ELR (cell line): ENCODE measurements at places on chromosomes 1 and 21.

- DNase-seq: no peak
Observed at GRCh38 chr1:238232084-238232710, 341.5 kb upstream of the ZP4 start.

DNA sequence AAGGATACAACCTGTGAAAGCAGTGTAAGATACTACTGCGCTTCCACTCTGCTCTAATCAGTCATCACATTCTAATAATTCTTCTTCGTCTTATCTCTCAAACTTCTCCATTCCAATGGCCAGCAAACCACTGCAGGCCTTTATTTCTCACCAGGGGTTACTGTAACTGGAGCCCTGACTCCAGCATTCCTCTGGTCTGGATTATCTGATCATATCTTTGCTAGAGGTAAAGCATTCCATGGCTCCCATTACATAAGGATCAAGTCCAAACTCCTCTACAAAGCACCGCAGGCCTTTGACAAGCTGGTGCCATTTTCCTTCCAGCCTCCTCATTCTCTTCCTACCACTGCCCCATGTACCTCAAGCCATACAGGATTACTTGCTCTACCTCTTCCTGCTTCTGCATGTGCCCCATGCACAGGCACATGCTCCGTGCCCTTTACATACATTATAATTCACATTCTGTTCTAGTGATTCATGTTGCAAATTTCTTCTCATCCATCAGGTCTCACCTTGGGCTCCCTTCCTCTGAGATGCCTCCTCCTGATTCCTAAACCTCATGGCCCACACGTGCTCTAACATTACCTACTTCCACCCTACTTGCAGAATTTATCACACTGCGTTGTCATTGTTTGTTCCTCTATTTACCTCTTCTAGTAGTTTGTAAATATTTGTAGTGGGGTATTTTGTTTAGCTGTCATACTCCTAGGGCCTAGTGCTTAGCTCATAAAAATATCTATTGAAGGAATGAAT lies 9.3 kb upstream of the SERBP1 start:
- DNase-seq: no peak

DNA sequence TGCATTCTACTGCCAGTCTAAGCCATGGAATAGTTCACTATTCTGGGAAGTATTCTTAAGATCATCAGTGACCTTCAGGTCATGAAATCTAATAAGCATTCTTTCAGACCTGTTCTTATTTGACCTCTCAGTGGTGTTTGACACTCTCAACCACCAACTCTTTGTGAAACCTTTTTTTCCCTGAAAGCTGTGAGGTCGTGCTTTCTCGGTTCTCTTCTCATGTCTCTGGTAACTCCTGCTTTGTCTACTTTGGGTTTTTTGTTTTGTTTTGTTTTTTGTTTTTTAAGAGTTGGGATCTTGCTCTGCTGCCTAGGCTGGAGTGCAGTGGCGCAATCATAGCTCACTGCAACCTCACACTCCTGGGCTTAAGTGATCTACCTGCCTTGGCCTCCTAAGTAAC lies 56.3 kb downstream of the POU2F1 start:
- DNase-seq: no peak

GRCh38 chr1:110563089-110563488 lies 43.1 kb downstream of the KCNA2 start:
- DNase-seq: no peak

DNA sequence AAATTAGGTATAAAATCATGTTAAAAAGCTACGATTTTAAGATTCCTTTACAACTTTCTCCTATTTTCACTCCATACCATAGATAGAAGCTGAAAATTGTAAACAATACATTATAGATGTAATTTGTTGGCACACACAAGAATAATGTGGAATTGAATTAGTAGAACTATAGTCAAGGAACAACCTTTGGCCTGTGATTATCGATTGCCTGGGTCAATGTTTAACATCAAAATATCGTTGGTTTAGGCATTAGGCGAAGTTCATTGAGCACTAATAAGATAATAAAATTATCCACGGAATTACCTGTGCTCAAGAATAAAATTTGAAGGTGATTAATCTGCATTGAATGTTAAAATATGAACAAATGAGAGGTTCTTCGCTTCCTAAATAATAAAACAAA lies 455.1 kb upstream of the ZP4 start:
- DNase-seq: no peak

DNA sequence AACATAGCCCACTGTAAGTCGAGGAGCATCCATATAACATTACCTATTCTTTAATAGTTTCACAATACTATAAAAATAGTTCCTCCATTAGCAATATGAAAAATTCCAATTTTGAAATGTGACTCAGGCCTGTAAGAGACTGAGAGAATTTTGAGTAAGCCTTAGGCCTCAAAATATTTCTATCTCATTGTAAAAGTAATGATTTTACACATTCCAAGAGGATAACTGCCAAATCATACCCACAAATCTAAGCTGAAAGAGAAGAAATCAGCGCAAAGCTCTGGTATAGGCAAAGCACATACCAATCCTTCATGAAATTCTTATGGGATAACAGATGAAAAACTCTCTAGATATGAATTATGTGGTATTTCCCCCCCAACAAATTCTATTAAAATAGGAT lies 144.1 kb downstream of the CDC42BPA start:
- DNase-seq: peak; percentile 82

DNA sequence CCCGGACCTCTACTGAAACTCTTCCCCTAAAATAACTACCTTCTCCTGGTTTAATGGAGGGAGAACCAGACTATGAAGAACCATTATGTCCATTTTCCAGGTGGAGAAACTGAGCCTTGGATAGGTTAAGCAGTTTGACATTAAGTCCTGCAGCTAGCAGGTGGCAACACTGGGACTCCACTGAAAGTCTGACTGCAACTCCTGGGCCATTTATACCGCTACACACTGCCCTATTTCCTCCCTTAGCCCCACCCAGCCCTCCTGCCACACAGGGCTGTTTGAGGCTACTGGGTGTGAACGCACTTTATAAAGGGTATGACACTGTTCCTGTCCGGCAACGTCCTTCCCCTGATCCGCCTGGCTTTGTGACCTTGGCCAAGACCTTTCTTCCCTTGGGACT lies 511 bp upstream of the INPP5B start:
- no peak for DNase-seq

- no peak for DNase-seq
Observed at GRCh38 chr1:96971439-96971838, 249.9 kb downstream of the PTBP2 start.

GRCh38 chr1:167909691-167910180 lies 4.2 kb downstream of the ADCY10 start:
- DNase-seq: no peak

DNA sequence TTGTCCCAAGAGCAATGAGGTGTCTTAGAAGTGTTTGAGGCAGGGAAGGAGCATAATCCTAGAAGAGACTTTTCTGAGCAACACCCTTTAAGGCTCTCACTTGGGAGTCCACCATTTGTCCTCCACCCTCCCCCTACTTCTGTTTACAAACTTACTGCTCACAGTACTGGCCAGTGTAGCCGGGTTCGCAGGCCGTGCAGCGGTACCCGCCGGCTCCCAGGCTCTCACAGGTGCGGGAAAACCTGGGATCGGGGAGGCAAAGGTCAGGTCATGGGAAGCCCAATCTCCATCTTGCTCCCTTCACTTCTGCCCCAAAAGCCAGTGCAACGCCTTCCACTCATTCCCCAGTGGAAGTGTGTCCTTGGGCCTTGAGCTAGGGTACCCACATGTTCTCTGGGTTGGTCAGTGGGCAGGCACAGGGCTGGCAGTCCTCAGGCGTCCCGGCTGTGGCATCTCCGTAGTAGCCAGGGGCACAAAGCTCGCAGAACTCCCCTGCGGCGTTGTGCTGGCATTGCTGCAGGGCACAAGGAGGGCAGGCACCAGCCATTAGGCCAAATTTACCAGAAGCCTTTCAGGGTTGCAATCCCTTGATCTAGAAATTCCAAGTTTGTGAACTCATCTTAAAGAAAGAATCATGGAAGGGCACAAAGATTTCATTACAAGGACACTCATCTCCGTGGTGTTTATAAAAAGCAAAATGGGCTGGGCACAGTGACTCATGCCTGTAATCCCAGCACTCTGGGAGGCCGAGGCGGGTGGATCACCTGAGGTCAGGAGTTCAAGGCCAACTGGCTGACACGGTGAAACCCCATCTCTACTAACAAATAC lies 49.8 kb downstream of the LDLRAD2 start:
- peak; percentile 83 for DNase-seq

- no peak for DNase-seq
Observed at GRCh38 chr21:42238185-42238934, 19.4 kb downstream of the ABCG1 start.

- no peak for DNase-seq
Observed at GRCh38 chr1:40985161-40985560, 5.7 kb downstream of the CTPS1 start.
